ENCODE measurements at places on chromosomes 1 and 21.

DNA sequence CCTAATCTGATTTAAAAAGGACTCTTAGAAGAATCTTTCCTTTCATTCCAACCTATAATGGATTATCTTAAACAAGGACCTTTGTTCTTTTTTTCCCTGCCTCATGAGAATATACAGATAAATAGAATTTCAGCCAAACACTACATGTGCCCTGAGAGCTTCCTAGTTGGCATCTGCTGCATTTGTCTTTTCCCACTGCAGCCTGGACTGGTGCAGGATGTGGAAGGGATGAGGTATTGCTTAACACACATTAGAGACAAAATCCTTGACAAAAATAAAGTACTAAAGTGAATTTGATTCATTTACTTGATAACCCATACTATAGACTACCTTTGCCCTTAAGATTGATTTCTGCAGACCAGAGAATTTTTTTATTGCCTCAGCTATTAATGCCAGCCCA is 59.5 kb downstream of the PALMD start:
- DNase-seq, result no peak

DNA sequence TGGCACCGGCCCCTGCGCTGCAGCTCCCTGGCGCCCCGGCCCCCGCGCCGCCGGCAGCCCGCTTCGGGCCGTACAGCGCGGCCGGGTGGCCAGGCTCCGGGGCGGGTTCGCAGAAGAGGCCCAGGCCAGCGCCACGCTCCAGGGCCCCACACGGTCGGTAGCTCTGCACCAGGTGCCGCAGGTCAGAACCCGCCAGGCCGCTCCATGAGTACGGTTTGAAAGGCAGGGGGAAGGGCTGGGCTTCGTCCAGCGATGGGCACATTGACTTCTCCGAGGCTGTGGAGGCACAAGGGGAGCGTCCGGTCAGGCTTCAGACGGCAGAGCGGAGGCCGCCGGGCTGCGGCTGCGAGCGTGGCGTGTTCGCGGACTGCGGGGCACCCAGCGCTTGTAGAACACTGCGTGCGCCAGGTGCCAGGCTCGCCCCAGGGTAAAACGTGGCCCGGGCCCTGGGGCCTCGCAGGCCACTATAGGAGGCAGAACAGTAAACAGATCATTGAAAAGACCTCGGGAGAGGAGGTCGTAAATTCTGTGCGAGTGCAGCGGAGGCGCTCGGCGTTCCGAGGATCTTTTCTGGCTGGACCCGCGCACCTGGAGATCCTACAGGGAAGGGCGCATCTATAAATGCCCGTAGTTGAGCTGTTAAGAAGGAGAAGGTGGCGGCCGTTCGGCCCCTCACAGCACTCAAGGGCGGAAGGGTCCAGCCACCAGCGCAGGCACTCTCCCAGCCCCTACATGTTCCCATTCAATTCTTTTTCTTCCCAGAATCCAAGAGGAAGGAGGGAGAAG is 5.7 kb downstream of the GFI1 start:
- no peak for DNase-seq

DNA sequence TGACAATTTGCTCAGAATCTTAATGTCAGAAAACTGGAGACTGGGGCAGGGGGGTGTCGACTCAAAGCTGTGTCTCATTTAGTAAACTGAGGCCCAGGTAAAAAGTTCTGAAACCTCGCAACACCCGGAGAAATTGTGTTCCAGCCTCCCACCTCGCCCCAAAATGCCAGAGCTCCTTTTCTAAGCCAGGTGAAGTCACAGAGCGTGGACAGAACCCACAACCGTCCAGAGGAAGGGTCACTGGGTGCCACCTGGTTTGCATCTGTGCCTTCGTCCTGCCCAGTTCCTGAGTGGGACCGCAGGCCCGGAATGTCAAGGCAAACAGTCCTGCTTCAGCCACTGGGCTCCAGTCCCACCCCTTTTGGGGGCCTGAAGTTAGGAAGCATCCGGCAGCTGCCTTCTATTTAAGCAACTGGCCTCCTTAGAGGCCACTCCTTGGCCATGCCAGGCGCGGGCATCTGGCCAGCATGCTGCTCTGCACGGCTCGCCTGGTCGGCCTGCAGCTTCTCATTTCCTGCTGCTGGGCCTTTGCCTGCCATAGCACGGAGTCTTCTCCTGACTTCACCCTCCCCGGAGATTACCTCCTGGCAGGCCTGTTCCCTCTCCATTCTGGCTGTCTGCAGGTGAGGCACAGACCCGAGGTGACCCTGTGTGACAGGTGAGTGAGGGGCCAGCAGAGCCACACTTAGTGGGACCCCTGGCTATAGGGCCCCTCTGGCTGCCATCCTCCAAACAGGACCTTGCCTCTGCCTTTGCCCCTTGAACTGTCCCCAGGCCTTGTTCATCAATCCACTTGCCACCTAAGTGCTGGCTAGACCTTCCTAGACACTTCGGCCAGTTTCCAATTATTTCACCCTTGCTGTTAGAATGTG is at the start of gene TAS1R1:
Gene TAS1R1 (plus strand): TSS at position 401 of the 872 bp plus-strand sequence. CDS start 67 bp downstream, at position 468.
- DNase-seq, result no peak

DNA sequence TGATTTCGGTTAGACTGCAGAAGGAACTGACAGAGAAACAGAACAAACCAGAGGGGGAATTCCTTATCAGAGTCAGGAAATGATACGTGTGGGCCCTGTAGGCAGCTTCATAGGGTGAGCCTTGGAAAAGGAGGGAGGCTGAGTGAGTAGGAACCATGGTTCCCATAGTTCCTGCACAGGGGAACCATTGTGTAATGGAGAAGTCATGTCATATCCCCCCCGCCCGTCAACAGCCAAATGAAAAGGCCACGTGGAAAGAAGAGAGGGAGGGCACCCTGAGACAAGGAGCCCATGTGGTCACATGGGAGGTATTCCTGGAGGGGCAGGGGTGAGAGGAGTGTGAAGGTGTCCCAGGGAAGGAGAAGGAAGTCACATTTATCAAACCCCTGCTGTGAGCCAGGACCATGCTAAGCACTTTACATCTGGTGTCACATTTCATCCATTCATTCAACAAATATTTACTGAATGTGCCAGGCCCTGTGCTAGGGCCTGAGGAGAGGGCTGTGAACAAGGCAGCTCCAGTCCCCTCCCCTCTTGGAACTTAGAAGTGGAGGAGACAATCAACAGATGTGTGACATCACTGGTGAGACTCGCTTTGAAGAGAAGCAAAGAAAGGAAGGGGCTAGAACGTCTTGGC is 15.7 kb upstream of the FGR start:
- DNase-seq, result no peak

GRCh38 chr1:228459091-228459993 is 27.8 kb upstream of the RNF187 start:
- DNase-seq, result no peak

GRCh38 chr1:100904528-100904927 is 8.6 kb downstream of the SLC30A7 start:
- no peak for DNase-seq

GRCh38 chr1:90295534-90295933 is 300.6 kb downstream of the ZNF326 start:
- DNase-seq, result no peak

Data from cortex of kidney (tissue), 1 donor.